Ascending aorta (tissue), 2 donors: ENCODE measurements at places on chromosomes 6 and 20.

- DNase-seq, result no peak
These were observed 29.0 kb downstream of the PSMB1 start for GRCh38 chr6:170524172-170524502.

DNA sequence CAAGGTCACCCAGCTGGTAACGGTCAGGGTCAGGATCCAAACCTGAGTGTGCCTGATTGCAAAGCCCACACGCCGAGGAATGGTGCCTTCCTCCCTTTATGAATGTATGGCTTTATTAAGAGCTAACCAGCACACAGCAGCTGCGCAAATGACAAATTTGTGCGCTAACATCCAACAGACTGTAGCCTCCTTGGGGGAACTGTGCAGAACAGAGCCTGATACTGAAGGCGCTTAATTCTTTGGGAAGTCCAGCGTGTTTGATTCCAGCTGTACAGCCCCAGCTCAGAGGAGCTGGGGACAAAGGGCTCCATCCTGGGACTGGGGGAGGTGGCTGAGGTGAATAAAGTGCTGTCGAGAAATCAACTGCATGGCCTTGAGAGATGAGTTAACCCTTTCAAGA, 75.7 kb upstream of the JARID2 start:
- no peak for DNase-seq

DNA sequence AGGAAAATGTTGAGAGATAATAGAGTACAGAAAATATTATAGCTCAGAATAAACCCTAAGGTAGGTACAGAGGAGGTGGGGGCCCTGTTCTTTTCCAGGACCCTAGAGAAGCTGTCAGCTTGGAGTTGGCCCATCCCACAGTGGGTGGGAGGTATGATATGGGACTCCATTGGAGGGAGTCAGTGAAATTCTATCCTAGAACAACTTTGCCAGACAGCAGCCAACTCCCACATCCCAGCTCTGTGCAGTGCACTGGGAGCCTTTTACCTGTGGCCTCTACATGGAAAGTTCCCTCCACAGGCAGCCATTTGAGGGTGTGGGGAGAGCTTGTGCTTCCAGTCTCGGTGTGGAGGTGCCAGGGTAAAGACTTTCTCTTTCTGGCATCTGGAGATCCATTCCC, 36.8 kb upstream of the CLIC5 start:
- DNase-seq, result no peak

DNA sequence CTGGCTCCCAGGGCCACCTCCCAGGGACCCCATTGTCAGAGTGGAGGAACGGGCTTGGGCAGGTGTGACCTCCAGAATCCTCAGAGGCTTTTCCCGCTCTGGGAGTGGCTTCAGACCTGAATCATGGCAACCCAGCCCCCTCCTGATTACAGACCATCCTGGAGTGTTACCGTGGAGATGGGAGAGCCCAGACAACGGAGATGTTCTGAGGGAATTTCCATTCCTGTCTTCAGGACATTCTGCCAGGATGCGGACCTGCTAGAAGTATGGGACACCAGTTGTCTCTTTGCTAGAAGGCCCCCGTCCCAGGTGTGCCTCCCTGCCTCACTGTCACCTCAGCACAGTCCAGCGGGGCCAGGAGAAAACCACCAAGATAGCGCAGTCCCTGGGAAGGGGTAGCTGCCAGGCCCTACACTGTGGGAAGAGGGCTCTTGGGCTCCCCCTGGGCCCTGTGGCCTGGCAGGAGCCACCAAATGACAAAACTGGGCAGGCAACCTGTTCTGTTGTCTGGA, 109.9 kb downstream of the PSMB1 start:
- no peak for DNase-seq

DNA sequence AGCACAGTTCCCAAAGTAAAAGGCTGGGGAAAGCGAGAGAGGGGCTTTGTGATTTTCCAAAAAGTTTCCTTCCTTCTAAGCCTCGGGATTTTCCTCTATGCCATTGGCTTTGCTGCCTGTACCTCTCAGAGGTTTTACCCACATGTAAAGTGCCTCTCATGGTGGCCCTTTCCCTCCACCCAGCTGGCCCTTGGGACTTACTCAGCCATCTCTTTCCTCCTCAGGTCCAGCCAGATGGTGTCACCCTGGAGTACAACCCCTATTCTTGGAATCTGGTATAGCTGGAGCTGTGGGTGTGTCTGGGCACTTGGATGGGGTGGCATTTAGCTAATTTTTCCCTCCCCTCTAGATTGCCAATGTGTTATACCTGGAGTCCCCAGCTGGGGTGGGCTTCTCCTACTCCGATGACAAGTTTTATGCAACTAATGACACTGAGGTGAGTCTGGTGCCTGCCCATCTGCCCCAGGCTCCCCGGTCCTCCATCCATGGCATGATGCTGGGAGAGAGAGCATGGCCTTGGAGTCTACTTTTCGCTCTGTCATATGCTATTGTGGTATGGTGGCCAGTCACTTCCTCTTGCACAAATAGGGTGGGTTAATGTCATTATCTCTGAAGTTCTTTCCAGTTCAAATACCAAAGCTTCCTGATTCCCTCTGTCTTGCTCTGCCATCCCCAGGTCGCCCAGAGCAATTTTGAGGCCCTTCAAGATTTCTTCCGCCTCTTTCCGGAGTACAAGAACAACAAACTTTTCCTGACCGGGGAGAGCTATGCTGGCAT, 1.1 kb downstream of the CTSA start:
- DNase-seq, result no peak

DNA sequence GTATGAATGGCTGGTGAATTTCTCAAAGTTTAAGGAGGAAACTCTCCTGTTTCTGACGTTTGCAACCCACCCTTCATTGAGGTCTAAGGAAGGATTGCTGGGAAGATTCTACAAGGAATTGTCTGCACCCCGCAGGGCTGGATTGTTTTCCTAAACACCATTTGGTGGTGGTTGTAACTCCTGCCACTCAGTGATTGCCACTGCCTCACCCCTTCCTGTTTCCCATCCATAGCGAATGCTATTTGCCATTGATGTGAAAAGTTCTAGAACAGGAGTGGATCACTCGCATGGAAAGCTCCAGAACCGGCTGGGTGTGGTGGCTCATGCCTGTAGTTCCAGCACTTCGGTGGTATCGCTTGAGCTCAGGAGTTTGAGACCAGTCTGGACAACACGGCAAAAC, 8.7 kb upstream of the DSP start:
- no peak for DNase-seq

DNA sequence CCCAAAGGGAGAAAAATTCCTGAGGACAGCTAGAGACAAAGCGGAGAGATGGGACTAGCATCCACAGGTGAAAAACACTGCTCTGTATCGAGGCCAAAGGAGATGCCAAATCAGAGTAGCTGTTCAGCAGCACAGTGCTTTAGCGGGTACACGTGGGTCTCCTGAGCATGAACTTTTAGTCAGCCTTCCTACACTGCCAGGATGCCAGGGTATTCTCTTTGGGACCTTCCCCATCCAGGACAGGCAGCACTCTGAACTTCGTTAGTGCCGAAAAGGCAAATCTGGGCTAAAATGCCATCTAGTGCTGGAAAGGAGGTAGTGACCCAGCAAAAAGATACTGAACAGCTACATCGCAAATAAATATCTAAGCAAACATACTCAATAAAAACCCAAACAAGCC, 64.9 kb downstream of the C6orf58 start:
- no peak for DNase-seq

GRCh38 chr20:19361790-19362189, 149.3 kb downstream of the SLC24A3 start:
- DNase-seq, result no peak

DNA sequence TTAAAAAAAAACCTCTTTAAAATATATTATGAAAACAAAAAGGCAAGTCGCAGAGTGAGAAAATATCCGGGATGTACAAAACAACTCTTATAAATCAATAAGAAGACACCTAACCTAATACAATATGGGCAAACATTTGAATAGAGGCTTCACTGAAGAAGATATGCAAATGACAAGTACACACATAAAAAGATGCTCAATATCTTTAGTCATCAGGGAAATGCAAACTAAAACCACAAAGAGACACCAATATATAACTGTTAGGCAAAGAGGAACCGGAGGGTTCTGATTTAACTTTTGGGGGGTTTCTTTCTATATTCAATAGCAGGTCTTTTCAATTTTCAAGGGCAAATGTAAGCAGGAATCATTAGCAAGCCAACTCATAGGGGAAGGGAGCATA, 480.7 kb upstream of the SPTLC3 start:
- DNase-seq, result no peak

DNA sequence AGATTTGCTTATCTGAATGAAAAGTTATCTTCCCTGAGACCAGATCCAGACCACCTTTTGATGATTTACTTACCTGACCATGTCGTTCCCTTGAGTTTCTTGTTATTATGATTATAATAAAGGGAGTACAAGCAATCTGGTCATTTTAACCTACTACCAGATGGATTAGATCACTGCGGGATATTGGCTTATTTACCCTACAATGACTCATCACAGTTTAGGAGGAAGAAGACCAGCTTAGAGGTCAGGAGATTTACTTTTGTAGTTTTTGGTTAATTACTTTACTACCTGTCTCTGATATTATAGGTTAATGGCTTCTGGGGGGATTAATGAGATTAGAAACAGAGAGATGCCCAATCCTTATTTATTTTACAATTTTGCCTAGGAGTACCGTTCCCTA, 10.7 kb downstream of the PKIB start:
- no peak for DNase-seq

GRCh38 chr6:38933426-38933825, 115.2 kb upstream of the GLP1R start:
- DNase-seq, result no peak

DNA sequence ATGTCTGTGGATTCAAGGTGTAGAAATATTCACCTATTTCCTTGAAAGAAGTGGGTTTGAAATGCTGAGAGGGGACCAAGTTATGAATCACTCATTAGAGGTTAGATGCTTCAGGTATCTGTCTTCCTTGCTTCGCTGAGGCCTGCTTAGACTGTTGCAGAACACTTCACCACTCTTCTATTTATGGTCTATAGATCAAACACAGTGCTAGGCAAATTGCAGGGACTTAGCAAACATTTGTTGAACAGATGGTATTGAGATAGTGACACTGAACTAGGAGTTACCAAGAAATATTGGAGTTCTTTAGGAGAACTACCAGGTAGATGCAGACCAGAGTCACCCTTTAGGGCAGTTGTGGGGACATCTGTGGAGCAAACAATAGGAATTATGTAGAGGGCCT, 123.8 kb downstream of the RFPL4B start:
- DNase-seq, result no peak
